Stimulated activated CD4-positive, alpha-beta T cell treated with anti-CD3 and anti-CD28 coated beads, Interleukin-1b, Interleukin-23, amount 100 ng/mL, for 4 hours (primary cell): ENCODE measurements at places on chromosomes 2 and 18.

GRCh38 chr18:69871363-69871762 lies 76.3 kb downstream of the CD226 start:
- DNase-seq = no peak

DNA sequence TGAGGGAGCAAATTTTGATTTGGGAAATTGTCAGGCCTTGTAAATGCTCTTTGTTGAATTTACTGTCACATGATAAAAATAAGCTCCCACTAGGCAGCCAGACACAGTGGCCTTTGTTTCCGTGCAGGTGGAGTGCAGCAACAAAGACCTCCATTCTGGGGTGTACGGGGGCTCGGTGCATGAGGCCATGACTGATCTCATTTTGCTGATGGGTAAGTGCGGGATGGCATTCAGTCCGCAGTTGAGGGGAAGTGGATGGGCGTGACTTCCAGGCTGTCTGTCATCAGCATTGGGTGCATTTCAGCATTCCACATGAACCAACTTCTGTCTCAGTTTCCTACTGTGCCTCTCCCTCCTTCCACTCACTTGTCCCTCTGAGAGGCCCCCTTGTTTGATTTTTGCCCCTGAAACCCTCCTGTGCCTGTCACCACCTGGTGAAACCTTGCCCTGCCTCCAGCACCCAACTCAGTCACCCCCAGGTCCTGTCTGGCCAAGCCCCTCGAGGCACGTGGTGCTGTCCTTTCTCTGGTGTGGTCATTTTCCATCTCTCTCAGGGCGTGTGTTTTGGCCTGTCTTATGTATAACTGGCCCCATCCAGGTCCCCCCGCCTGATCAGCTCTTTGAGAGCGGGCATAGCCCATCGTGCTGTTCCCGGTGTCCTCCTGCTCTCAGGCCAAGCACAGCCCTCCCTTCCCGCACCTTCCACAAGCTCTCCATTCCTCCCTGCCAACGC lies 16.3 kb downstream of the CNDP2 start:
- no peak for DNase-seq

DNA sequence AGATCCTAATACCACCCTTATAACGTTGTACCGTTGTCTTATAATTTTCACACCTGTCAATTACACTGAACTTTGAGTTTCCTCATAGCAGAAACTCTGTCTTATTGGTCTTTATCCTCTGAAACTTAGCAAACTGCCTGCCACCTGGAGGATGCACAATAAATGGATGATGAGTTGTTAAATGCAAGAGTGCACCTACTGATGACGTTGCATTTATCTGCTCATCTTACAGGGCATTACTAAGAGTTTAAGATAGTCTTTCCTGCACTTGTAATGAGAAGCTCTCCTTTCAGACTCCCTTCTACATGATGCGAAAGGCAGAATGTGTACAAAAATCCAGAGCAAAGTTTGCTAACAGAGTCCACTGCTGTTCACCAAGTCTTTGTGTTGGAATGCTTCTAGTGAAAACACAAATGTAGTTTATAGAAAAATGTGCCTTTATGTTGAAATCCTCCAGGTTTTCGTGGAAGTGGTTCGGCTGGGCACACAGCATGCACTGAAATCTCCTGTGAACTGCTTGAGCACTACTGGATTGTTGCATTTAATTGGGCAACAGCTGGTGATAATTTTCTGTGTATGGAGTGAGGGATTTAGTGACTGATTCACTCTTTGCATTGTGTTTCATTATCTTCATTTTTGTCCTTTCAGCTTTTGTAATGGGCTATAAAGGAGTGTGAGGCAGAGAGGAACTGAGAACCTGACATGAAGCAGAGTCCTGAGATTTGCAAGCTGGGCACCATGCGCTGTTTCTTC lies 665.8 kb upstream of the ID2 start:
- no peak for DNase-seq

DNA sequence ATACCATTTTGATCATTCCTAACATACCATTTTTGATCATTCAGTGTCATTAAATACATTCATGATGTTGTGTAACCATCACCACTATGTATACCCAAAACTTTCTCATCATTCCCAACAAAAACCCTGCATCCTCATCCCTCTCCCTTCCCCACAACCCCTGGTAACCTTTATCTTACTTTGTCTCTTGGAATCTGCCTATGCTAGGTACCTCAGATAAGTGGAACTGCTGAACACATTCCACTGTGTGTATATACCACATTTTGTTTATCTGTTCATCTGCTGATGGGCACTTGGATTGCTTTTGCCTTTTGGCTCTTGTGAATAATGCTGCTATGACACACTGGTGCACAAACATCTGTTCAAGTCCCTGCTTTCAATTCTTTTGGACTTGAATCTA lies 83.8 kb upstream of the TFCP2L1 start:
- DNase-seq = no peak

- DNase-seq = no peak
These were observed 34.0 kb downstream of the IL1R2 start for GRCh38 chr2:102025583-102026267.

- DNase-seq = no peak
These were observed 28.0 kb downstream of the KCNK3 start for GRCh38 chr2:26720322-26721114.
